ENCODE measurements at places on chromosomes 5 and 9.

- no peak for DNase-seq
These were observed 16.9 kb upstream of the TRIM14 start for GRCh38 chr9:98135938-98136337.

- DNase-seq, result no peak
These were observed 55.9 kb downstream of the TMEM215 start for GRCh38 chr9:32839013-32839885.

- peak; percentile 91 for DNase-seq
These were observed 20.4 kb upstream of the NTNG2 start for GRCh38 chr9:132141344-132141947.

DNA sequence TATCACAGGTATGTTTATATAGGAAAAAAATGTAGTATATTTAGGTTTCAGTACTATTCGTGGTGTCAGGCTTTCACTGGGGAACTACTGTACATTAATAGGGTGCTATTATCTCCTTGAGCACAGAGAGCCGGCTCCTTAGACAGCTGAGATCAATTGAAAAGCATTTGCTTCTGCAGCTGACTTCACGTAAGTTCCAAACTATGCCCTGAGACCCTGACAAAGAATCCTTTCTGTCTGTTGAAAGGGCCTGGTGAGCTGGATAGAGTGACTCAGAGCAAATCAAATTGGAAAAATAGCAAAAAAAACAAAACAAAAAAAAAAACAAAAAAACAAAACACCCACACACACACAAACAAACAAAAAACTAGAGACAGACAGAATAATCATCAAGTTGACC lies 652.0 kb downstream of the MTRR start:
- DNase-seq, result no peak

GRCh38 chr5:14145435-14146334 lies 2.5 kb downstream of the TRIO start:
- DNase-seq, result no peak

- DNase-seq, result no peak
These were observed 496 bp downstream of the TLX3 start for GRCh38 chr5:171309276-171310211.

DNA sequence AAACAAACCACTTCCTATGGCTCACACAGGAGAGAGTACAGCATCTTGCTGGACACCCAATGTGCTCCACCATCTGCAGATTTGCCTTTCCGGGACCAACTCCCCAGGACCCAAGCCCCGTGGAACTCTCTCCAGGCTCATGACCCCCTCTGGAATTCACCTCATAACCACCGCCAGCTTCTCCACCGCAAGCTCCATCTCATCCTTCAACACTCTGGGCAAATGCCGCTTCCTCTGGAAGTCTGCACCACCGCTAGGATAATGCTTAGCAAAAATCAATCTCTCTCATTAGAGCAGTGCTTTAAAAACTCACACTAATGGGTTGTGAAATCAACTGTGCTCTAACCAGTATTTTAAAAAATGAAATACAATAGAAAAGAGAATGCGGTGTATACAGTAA lies 150.0 kb downstream of the COL23A1 start:
- DNase-seq, result no peak

GRCh38 chr5:56026863-56027300 lies 32.1 kb upstream of the IL6ST start:
- no peak for DNase-seq

GRCh38 chr5:1973391-1974013 lies 90.8 kb upstream of the IRX4 start:
- DNase-seq, result no peak

GRCh38 chr5:86403190-86403589 lies 214.6 kb upstream of the COX7C start:
- no peak for DNase-seq

DNA sequence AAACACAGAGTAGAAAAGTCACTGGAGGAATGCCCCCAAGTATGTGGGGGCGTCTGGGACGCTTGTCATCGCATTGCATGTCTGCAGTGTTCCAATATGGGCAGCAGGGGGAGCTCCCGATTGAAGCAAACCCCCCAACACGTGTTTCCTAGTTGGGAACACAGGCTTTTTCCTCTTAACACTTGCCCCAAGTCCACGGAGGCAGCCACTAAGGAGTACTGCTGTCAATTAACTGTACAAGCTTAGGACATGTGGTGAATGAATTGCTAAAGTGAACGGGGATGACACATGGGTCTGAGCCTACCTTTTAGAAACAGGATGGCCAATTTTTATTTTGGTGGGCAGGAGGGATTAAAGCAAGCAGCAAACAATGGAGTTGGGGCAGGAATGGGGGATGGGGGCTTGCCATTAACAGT lies 2.2 kb downstream of the GABRB2 start:
- DNase-seq, result no peak

GRCh38 chr9:130327070-130327780 lies 61.7 kb downstream of the HMCN2 start:
- DNase-seq, result no peak

GRCh38 chr5:133797167-133797566 lies 171.3 kb downstream of the C5orf15 start:
- DNase-seq, result no peak

DNA sequence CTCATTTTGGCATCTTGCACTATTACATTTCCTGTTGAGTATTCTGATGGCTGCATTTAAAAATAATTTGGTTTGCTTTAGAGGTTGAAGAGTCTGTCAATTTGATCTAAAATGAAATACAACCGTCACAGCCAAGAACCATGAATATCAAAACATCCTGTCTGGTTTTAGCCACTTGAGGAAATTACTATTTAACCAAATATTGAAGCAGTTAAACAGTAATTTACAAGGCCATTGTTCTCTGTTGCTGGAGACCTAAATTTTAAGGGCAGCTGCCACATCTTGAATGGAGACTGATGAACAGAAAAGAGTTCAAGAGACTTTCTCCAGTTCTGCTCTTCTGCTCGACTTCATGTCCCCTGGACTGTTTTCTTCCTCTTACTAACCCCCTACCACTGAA lies 549.4 kb downstream of the LRRC70 start:
- DNase-seq, result no peak

GRCh38 chr5:138595180-138595795 lies 20.1 kb upstream of the HSPA9 start:
- no peak for DNase-seq

- DNase-seq, result no peak
These were observed 107.6 kb downstream of the MUSK start for GRCh38 chr9:110776221-110776620.

DNA sequence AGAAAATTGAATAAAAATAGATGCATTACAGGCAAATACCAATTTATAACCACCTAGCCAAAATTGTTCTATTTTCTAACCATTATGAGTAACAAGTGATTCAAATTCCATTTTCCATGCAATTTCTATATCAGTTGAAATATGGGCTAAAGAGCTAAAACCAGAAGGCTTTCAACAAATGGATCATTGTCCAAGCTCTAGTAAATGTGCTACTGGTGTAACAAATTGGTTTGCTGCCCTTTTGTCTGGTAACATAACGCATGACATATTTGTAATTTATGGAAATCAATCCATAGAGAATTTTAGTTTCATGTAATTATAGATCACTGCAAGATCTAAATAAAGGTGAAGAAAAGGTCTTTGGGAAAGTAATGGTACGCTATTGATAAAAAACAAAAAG lies 708.0 kb upstream of the GRAMD2B start:
- no peak for DNase-seq

GRCh38 chr9:110115341-110115820 lies 92.6 kb downstream of the C9orf152 start:
- DNase-seq, result no peak

GRCh38 chr5:135546101-135546500 lies 10.3 kb upstream of the NEUROG1 start:
- DNase-seq, result no peak

DNA sequence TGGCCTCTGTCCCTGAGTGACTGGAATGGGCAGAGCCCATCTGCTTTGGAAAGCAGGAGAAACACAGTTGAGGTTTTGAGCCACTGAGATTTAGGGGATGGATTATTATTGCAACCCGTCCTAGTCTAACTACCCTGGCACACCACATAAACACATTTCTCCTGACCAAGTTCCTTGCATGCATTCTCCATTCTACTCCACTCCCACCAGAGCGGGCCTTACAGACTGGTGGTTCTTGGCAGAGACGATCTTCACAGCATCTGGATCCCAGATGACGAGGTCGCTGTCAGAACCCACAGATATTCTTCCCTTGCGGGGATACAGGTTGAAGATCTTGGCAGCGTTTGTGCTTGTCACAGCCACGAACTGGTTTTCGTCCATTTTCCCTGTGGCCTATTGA lies 111.0 kb downstream of the DPYSL3 start:
- DNase-seq, result no peak

DNA sequence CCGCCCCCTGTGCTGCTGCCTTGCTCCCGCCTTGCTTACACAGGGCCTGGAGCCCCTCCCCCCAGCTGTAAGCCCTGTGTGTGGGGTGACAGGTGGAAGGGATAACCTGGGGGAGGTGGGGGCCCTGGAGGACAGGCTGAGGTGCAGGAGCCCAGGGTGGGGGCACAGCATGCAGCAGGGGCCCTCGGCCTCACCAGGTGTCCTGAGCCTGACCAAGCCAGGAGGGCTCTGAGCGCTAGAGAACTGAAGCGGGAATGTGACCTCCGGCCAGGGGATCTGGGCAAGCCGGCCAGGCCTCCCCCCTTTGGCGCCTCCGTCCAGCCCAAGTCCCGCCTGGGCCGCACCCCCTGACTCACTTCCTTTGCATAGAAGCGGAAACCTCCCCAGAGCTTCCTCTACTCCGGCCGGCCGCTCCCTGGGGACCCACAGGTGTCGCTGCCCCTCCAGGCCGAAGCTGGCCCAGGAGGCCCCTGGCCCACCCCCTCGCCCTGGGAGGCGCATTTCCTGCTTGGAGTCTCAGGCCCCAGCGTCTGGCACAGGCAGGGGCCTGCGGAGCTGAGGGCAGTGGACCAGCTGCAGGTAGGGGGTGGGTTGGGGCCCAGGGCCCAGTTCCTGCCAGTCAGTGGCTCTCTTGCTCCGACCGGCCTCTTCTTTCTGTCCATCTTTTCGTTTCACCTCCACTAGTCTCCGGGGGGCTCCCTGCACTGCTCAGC lies at the start of gene TOR4A:
TOR4A (plus strand) TSS at position 398 of the 713 bp plus-strand sequence. CDS start 964 bp downstream, outside the sequence.
- DNase-seq, result no peak

DNA sequence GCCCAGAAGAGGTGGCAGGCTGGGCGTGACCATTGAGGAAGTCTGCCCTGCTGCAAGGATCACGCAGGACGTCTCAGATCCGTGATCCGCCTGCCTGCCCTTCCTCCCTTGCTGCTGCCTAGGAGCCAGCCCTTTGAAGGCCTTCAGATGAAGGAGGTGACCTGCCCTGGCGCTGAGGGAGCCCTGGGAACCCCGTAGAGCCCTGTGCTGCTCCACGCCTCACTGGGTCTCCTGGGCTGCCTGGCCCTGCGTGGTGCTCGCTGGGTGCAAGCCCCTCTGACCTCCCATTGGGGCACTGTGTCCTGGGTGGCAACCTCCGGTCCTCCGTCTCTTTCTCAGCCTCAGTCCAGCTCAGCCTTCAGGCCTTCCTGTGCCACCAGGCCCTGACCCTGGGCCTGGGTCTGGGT lies 295.3 kb upstream of the IRX4 start:
- no peak for DNase-seq

DNA sequence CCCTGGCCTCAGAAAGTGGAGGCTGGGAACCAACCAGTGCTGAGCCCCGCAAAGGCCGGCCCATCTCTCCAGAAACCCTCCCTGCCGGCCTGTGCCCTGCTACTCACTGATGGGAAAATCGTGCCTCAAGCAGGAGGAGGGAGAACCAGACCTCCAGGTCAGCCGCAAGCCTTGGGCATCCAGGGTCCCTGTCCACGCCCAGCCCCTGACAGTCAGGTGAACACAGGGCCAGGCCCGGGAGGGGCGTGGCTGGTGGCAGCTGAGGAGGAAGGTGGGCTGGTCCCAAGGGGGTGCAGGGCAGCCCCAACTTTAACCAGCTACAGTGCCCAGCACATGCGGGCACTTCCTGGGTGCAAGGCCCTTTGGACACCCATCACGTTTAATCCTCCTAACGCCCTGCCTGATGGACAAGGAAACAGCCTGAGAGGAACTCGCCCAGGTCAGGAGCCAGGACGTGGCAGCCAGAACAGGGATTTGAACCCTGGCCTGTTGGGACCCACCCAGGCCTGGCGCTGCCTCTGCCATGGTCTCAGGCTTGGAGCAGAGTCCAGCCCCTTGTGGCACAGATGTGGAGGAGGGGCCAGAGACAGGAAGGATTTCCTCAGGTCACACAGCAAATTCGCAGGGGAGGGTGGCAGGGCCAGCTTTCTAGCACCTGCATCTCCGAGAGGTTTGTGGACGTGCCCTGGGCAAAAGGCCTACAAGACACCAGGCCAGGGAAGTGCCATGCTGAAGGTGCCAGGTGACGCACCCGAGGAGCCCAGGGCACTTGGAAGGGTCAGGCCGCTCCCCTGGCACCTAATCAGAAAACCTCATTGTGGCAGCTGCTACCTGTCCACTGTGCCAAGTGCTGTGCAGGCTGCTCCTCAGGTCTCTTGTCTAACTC lies 4.5 kb downstream of the RALGDS start:
- DNase-seq, result no peak

- peak; percentile 87 for DNase-seq
These were observed 8.7 kb downstream of the ASS1 start for GRCh38 chr9:130453487-130453886.

Data from NCI-H1092 treated with DMSO at 0.1 percent for 48 hours (cell line).